ENCODE measurements at places on chromosomes 3 and 15.
A peak's percentile ranks its signal among the peaks of the same experiment; 100 is the strongest.

GRCh38 chr3:115562636-115563267 lies 60.6 kb upstream of the GAP43 start:
- DNase-seq: no peak

DNA sequence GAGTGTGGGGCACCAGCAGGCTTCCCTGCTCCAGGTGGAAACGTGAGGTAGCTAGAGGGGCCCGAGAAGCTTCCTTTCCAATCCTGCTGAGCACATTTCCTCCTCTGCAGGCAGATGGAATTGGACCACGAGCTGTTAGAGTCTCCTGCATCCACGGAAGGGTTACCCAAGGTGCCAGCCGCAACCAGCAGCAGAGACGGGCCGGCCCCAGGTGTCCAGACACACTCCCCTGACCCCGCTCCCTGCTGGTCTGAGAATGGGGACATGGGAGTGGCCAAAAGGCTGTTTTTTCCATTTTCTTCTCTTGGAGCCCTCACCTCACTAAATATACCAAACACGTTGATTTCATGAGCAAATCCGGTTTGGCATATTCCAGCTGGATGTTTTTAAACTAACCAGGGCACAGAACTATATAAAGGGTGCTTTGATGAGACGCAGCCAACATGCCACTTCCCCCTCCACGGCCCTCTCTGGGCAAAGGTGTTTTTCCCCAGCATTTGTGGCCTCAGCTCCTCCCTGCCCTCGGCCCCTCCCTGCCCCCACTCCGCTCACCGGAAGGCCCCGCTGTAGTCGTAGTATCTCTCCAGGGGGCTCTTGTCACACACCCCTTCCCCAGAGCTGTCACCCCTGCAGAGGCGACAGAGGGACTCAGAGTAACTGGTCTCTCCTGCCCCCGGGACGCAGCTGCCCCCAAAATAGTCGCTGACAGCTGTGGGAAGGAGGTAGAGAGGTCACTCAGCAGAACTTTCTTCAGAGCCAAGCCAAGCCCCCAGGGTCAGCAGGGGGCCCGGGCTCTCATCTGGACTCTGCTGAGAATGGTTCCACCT lies 7.0 kb downstream of the MELTF start:
- peak; percentile 46 for DNase-seq

GRCh38 chr3:143360244-143360643 lies 240.7 kb downstream of the CHST2 start:
- no peak for DNase-seq

DNA sequence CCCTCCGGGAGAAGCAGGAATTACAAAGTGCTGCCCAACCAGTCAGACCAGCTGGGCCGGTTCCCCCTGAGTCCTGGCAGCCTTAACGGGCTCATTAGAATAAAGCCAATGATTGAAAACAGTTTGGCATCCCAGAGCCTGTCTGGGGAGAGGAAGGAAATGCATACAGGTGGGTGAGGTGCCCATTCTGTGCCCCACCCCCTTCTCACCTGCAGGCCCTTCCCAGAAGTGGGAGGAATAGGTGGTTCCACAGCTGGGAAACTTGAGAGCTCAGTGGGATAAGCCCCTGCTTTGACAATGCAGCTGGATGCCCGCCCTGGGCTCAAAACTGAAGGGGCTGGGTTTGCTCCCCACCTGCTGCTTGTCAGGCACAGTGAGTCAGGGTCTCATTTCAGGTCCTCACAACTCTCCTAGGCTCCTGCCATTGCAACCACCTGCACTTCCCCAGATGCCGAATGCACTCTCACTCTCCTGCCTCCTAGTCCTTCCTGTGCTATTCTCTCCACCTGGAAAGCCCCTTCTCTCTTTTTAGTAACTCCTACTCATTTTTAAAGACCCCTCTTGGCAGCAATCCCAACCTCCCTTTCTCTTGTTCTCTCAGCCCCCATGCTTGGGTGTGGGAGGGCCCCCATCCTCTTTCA lies 5.5 kb upstream of the BUB1B start:
- no peak for DNase-seq

- DNase-seq: no peak
These were observed 157.9 kb downstream of the C3orf38 start for GRCh38 chr3:88307666-88308065.

GRCh38 chr3:11564577-11565001 lies 79.1 kb downstream of the VGLL4 start:
- no peak for DNase-seq

DNA sequence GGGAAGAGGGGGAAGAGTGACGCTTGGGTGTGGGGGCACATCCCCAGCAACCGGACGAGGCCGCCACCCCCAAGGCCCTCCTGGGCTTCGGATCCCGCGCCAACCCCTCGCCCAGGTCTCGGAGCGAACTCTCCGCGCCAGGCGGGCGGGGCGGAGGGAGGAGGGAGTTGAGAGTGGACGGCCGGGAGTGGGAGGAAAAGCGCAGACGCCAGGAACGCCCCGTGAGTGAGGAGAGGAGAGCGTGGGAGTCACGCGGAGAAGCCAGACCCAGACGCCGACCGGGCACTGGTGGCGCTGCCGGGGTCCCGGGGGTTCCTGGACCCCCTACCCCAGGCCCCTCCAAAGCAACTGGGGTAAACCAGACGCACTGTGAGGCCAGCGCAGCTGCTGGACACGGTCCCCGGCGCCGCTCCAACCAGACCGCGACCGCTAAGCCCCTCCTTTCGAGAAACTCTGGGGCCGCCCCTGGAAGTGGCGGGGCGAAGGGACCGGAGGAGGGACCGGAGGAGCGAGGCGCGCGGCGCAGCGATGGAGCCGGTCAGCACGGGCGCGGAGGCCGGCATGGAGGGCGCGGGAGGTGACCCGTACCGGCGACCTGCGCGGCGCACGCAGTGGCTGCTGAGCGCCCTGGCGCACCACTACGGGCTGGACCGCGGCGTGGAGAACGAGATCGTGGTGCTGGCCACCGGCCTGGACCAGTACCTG lies at the start of gene EFCC1:
Gene EFCC1, plus strand, starts transcription at position 204 of the 705 bp plus-strand sequence. Its CDS starts 325 bp downstream, at position 529.
- no peak for DNase-seq

DNA sequence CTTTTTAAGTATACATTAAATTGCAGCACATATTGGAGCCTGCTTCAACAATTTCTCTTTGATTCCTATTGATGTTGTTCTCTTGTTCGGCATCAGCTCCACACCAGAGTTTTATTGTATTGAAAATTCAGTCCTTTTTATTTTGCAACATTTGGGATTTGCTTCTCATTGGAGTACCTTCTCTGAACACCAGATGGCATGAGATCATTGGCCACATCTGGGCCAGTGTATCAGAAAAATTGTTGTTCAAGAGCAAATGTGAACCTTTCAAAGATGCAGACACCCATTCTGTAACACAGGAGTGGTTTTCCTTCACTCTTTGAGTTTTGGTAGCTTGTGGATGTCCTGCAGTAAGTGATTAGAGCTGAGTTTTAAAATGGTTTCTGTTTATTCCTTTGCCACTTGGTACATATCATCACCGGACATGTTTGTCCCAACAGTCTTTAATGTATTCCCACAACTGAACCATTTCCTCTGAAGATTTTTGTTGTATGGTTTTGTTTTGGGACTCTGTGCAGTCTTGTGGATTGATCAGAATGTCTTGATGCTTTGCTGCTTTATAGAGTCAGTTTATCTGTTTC lies 96.1 kb downstream of the MCTP2 start:
- no peak for DNase-seq

DNA sequence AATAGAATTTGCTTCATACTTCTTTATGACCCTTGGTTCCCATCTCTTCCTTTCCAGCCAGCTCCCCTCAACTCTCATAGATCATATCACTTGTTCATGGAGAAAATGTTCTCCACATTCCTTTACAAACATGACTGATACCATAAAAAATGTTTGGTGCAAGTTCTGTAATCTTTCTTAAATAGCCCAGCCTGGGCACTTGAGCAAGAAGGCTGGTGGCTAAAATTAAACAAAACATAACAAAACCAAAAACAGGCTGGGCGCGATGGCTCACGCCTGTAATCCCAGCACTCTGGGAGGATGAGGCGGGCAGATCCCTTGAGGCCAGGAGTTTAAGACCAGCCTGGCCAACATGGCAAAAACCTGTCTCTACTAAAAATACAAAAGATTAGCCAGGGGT lies 8.9 kb upstream of the POLR2M start:
- no peak for DNase-seq

GRCh38 chr3:72949016-72949415 lies 47.6 kb upstream of the PPP4R2 start:
- no peak for DNase-seq

- DNase-seq: no peak
These were observed 2.0 kb downstream of the MGLL start for GRCh38 chr3:127820221-127820825.

GRCh38 chr3:18500322-18500721 lies 75.2 kb upstream of the SATB1 start:
- DNase-seq: no peak

GRCh38 chr3:22746221-22746620 lies 456.9 kb upstream of the UBE2E2 start:
- DNase-seq: no peak

GRCh38 chr3:101988596-101988995 lies 139.3 kb downstream of the NFKBIZ start:
- DNase-seq: no peak

DNA sequence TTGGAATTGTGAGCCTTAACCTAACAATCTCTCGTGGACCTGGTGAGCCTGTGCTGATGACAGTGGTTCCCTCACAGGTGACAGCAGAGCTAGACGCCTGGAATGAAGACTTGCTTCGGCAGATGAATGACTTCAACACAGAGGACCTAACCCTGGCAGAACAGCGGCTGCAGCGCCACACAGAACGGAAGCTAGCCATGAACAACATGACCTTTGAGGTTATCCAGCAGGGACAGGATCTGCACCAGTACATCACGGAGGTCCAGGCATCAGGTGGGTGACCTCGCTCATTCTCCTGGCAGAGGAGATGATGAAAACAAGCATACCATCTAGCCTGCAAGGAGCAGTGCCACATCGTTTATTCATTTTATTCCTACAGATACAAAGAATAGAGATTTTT lies 316.9 kb upstream of the UMPS start:
- DNase-seq: no peak

- no peak for DNase-seq
These were observed 487 bp downstream of the ITIH4 start for GRCh38 chr3:52829906-52830463.

DNA sequence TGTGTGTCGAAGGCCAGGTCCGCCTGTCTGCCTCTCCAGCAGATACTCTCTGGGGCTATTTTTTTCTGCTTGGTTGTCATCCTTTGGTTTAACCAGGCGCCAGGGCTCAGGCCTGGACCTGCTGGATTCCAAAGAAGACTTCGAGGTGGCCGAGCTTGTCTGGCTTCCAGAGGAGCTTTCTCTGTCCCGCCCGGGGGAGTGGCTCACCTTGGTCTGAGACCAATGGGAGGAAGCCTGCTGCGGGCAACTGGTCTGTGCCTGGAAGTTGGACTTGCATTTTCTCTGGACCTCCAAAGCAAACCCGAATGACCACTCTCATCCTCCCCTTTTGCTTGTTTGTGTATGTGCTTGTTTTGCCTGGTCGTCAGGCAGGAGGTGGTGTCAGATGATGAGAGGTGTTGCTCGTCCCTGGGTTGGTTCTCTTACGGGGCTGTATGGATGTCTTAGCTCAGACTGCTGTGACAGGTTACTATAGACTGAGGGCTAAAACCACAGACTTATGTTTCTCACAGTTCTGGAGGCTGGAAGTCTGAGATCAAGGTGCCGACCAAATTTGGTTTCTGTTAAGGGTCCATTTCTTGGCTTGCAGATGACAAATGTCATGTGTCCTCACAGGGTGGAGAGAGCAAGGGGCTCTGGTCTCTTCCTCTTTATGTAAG lies 19.3 kb downstream of the IGF1R start:
- DNase-seq: no peak

GRCh38 chr3:64443546-64444381 lies 218.5 kb upstream of the PRICKLE2 start:
- DNase-seq: no peak

GRCh38 chr3:52299247-52299878 lies 11.7 kb downstream of the GLYCTK start:
- no peak for DNase-seq

- no peak for DNase-seq
These were observed 28.7 kb upstream of the LHFPL4 start for GRCh38 chr3:9582332-9582731.

- DNase-seq: no peak
These were observed 49.5 kb downstream of the TLE3 start for GRCh38 chr15:70048198-70048565.

DNA sequence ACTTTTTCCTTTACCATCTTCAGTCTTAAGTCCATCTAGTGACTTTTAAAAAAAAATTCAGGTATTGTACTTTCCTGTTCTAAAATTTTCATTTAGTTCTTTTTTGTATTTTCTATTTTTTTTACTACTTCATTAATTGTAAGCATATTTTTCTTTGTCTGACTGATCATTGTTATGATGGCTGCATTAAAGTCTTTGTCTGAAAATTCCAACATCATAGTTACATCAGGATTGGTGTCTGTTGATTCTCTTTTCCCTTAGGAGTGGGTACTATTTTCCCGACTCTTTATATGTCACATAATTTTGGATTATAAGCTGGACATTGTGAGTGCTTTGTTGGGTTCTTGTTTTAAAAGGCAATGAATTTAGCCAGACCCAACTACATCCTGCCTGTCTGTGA lies 34.9 kb upstream of the POLR2M start:
- DNase-seq: no peak

GRCh38 chr15:88028024-88028423 lies 228.5 kb downstream of the NTRK3 start:
- no peak for DNase-seq

GRCh38 chr3:116005404-116005803 lies 382.1 kb downstream of the GAP43 start:
- DNase-seq: no peak

GRCh38 chr3:52494886-52495495 lies at the start of gene STAB1:
STAB1 (plus strand) TSS chr3:52495338; CDS start chr3:52495414, 76 bp downstream.
- no peak for DNase-seq

- DNase-seq: no peak
These were observed at the start of gene GPR149 for GRCh38 chr3:154430014-154430413. GPR149 (minus strand) TSS chr3:154430190; CDS start chr3:154429615, 575 bp downstream.
